ENCODE measurements at places on chromosomes 11 and 22.

- no peak for DNase-seq
These were observed 13.9 kb downstream of the MUC15 start for GRCh38 chr11:26558190-26558589.

DNA sequence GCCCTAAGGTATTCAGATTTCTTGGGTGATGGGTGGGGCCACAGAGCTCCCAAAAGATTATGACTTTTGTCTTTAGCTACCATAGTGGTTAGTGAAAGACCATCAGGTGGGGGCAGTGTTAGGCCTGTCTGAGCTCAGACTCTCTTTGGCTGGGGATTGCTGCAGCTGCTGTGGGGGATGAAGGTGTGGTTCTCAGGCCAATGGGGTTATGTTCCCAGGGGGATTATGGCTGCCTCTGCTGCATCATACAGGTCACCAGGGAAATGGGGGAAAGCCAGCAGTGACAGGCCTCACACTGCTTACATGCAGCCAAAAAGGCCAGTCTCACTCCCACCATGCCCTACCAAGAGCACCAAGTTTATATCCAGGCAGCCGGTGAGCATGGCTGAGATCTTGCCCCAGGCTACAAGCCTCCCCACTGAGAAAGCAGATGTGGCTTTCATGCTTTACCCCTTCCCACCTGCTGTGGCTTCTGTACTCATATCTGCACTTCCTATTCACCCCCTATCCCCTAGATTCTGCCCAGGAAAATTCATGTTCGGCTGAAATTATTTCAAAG is 24.8 kb downstream of the CNTF start:
- no peak for DNase-seq

- no peak for DNase-seq
These were observed 1378.9 kb downstream of the BRD1 start for GRCh38 chr22:48448821-48449220.

- DNase-seq, result no peak
These were observed 511 bp downstream of the RAC2 start for GRCh38 chr22:37243402-37244113.

- DNase-seq, result no peak
These were observed 16.8 kb upstream of the TMEM191C start for GRCh38 chr22:21450320-21450831.

- DNase-seq, result no peak
These were observed 127.5 kb downstream of the SIK3 start for GRCh38 chr11:116970485-116971292.

GRCh38 chr11:57940044-57940756 is 83.5 kb upstream of the OR9Q1 start:
- DNase-seq, result no peak

- DNase-seq, result no peak
These were observed 13.2 kb upstream of the OSBPL5 start for GRCh38 chr11:3178349-3178748.

- DNase-seq, result no peak
These were observed 1.7 kb downstream of the FGF3 start for GRCh38 chr11:69817265-69818230.

- DNase-seq, result no peak
These were observed 11.1 kb downstream of the NAV2 start for GRCh38 chr11:19723572-19724342.

DNA sequence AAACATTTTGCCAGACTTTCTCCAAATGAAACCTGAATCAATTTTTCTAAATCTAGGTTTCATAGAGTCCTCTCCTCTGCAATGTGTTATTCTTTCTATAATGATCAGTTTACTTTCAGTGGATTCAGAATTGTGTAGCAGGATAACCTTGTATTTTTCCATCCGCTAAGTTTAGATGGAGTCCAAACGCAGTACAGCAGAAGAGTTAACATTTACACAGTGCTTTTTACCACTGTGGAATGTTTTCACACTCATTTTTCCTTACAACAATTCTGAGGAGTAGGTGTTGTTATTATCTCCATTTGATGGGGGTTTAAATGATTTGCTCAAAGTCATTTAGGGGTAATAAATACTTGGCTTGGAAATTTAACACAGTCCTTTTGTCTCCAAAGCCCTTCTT is 9.6 kb downstream of the RAG1 start:
- no peak for DNase-seq

DNA sequence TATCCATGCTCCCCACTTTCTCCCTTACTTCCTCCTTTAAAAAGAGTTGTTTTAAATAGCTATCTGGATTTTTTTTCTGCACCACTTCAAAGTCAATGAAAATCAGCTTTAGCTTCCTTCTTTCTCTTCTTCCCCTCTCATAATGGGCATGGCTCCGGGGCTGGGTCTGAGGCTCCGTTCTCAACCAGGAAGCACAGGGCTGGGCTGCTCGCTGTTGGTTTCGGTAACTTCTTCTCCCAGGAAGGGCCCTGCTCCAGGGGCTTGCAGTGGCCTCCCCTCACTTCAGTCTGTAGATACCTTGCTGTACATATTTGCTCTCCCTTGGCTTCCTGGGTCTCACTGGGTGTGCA is 23.8 kb downstream of the MICAL2 start:
- DNase-seq, result no peak

GRCh38 chr11:407651-408123 is 7.1 kb downstream of the SIGIRR start:
- no peak for DNase-seq

Data from right renal pelvis (tissue), 4 donors.